ENCODE measurements at places on chromosomes 3 and 15.

GRCh38 chr3:126827121-126827520 is 123.1 kb downstream of the CHCHD6 start:
- no peak for DNase-seq

DNA sequence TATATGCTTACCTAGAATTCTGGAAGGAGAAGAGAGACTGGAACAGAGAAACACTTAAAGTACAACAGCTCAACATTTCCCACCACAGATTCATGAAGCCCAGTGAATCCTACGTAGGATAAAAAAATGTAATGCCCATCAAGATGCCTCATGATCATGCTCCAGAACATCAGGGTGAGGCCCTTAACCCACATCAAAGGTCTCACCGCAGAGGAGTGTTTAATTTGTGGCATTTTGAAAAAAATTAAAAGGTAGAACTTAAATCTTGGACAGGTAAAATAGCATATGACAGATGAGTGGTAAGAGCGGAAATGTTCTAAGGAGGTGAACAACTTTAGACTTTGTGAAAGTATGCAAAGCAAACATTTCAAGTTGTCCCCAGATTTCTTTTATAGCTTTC is 9.7 kb upstream of the SLC6A20 start:
- no peak for DNase-seq

DNA sequence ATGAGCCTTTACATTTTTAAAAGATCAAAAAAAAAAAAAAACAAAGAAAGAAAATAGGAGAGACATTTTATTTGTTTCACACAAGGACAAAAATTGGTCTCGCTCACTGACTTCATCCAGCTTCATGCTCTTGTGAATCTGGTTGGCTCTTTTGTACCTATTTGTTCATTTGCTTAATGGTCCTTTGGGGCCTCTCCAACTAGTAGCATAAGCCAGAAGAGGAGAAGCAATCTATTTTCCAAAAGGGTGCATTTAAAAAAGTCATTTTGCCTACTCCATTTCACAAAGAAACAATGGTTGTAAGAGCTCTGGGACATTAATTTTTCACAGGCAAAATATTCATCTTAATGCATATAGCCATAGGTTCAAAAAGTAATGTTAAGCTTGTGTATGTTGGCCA is 168.3 kb upstream of the ADAMTS9 start:
- no peak for DNase-seq

GRCh38 chr3:38150780-38151528 is 12.5 kb downstream of the MYD88 start:
- no peak for DNase-seq

DNA sequence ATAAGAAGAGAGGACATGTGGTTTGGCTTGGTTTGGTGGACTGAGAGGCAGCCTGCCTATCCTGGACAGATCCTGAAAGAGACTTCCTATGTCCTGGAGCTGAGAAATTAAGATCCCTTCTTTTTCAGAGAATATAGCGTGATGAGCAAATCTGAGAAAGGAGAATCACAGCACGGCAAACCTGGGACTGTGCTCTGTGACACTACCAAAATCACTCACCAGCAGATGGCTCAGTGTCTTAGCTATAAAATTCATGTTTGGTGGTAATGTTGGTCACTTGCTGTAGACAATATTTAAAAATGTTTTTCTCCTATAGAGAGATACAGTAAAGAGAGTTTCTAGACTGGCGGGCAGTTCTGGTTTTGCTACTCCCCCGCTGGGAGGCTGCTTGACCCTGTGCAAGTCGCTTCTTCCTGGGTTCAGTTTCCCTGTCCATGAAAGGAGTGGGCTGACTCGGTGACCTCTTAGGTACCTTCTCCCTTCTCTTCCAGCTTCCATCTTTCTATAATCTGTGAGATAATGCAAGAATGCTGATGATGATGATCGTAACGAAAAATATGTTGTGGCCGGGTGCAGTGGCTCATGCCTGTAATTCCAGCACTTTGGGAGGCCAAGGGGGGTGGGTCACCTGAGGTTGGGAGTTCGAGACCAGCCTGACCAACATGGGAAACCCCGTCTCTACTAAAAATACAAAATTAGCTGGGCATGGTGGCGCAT is 7.6 kb upstream of the HES1 start:
- no peak for DNase-seq

DNA sequence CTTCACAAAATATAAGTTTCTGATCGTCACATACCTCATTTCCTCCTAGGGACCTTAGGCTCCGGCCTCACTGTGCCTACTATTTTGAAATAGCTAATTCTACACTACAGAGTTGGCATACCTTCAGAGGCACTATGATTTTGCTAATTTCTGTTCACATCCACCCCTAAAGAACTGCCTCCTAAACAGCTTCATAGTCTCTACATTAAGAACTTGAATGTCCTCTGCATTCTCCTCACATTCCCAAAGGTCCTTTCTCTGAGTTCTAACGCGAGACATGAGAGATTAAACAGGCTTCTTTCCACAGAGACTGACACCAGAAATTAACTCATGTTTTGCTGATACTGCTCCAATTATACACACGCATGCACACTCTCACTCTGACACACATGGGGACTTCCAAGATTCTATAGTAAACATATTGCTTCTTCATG is 75.5 kb downstream of the DLG1 start:
- DNase-seq = no peak

- no peak for DNase-seq
Measured at GRCh38 chr15:80854104-80854503, 74.9 kb downstream of the CEMIP start.

DNA sequence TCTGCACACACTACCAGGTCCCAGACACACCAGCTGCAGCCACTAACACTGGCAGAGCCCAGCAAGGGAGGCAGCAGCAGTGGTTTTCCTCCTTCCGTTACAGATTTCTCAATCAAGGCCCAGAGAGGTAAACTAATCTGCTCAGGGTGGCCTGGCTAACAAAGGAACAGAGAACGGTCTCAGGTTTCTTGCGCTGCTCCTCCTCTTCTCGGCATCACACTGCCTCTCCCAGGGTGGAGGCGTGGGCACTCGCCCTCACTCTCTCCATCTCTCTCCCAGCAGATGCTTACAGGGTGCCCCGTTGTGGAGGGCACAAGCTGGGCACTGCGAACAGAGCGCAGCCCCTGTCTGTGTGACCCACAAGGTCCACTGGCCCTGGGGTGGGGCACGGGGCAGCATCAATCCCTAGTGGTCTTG is 228.7 kb downstream of the VPS13C start:
- DNase-seq = no peak

- no peak for DNase-seq
Measured at GRCh38 chr3:105145511-105145910, 221.2 kb upstream of the ALCAM start.

DNA sequence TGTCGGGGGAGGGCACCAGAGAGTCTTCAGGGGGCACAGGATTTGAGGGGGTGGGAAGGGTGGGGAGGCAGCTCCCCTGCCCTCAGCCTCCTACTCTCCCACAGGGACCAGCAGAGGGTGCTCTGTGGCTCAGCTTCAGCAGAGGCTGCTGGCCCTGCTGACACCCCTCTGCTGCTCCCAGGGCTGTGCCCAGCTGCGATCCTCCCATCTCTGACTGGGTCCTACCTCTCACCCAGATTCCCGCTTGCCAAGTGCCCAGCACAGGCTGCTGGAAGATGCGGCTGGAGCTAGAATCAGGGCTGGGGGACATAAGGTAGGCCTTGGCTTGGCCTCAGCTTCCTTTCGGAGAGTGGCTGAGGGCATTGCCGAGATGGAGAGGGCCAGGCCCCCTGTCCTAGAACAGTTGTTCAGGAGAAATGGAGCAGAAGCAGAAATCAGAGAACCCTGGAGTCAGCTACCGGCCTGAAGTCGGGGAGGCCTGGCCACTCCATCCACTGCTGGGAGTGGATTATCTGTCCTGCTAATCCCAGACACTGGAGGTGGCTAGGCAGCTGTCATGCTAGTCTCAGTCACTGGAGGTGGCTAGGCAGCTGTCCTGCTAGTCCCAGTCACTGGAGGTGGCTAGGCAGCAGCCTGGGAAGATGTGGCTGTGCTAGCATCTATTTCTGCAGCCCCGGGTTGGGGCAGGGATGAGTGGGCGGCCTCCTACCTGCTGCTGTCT is 3.9 kb downstream of the GRM2 start:
- DNase-seq = no peak

- DNase-seq = no peak
Measured at GRCh38 chr15:85598219-85598618, 196.5 kb downstream of the KLHL25 start.

DNA sequence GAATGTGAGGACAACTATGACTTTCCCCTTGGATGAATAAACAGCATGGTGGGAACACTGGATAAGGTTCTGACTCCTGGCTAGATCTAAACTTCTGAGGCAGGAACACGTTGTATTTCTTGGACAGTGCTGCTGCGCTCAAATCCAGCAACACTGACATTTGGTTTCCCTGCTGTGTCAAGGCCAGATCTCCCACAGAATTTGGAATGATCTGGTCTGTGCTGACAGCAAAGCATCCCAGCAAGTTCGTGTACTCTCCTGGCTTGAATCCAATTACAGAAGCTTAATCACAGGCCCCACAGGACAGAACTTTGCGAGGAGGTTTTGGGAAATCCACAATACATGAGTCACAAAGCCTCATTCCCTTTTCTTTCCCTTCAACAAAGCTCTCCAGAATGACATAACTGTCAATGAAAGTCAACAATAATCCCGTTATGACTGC is 92.5 kb downstream of the ADAMTS9 start:
- peak; percentile 53 for DNase-seq

GRCh38 chr3:31925271-31925630 is 55.8 kb downstream of the OSBPL10 start:
- no peak for DNase-seq
